CD4-positive, alpha-beta T cell treated with Interleukin-1 beta for 1 hour (primary cell): ENCODE measurements at places on chromosomes 3 and 15.

- no peak for DNase-seq
Measured at GRCh38 chr15:36079021-36079420, 500.4 kb upstream of the CDIN1 start.

DNA sequence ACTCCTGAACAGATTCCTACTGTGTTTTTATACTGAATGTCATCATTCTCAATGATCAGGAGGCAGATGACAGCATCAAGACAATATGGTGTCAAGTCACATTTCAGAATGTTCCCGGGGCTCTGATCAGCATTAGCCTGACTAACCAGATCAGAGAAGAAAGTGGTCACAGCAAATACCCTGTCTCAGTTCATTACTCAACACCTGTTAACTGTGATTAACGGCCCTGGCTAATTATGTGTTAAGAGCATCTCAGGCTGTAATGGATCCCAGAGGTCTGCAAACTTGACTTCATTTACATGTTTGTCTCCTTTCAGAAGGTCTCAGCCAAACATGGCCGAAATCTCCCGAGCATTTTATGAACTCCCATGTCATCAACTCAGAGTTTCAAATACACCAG lies 833.7 kb downstream of the FHIT start:
- no peak for DNase-seq

DNA sequence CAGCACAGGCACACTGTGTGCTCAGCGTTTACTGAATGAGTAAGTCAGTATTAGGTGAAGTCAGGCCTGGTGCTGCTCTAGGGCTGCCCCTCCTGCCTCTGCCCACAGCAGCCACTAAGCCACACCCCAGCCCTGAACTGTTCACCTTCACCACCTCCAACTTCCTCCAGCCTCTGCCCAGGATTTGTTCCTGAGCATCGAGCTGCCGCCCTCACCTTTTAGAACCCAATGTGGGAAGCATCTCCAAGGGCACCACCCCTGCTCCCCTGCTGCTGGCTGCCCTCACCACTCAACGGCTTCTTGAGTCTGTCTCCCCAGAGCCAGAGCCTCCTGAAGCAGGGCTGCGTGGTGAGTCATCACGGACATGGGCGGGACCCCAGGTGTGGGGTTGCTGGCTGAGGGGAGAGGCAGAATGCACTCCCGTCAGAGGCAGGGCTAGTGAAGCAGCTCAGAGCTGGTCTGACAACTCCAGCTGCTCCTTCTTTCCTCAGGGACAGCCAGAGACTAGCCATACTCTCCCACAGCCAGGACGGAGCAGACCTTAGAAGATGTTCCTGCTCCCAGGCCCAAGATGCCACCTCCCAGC lies 5.8 kb downstream of the HYAL2 start:
- peak; percentile 60 for DNase-seq

DNA sequence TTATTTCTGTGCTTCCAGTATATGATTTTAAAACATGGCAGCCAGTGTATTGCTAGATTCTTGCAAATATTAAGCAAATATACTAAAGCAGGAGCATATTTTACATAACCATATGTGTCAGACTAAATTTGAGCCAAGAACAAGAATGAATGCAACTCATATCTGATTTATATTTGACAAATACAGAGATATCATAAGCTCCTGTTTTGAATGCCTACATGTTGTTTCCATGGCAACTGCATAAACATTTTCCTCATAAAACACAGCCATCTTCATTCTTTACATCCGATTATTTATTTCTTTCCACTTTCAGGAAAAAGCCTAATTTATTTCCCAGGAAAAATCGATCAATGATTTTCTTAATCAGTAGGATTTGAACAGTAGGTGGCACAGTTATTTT lies 172.2 kb upstream of the TSPAN3 start:
- no peak for DNase-seq

- DNase-seq = no peak
Measured at GRCh38 chr3:52126036-52126435, 28.2 kb downstream of the POC1A start.

GRCh38 chr3:175598740-175599139 lies 739.6 kb downstream of the NAALADL2 start:
- DNase-seq = no peak

DNA sequence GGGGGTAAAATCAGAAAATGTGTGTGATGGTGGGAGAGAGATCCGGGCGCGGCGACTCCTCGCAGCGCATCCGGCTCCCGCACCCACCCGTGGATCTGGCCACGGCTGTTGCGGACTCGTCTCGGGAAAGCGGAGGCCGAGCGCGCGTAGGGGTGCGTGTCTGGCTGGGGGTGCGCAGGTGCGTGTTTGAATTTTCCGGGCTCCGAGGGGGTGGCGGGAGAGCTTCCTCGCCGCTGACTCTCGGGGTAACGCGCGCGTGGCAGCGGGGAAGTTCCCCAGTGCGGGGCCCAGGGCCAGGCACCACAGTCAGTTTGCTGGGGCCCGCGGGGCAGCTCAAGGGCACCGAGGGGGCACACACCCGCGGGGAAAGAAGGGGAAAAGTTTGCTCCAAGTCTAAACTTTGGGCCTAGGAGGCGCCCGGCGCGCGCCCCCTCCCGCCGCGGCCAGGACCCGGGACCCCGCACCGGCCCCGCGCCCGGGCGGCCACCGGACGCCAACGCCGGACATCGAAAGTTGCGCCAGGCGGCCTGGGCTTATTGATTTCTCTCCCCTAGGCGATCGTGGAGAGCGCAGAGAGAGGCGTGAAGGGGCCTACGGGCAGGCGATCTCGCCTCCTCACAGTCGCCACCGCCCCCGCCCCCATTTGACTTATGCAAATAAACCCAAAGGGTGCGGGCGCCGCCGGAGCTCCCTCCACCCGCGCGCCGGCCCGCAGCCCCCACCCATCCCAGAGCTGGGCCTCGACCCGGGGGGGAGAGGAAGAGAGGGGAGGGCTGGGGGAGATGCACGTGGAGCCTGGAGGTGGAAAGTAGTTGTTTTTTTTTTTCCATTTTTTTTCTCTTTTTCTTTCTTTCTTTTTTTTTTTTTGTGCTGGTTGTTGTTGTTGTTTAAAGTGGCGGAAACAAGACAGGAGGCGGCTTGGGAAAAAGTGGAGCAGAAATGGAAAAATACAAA lies 639 bp downstream of the FOXP1 start:
- peak; percentile 52 for DNase-seq

GRCh38 chr3:100169201-100169920 lies 55.1 kb upstream of the FILIP1L start:
- no peak for DNase-seq

DNA sequence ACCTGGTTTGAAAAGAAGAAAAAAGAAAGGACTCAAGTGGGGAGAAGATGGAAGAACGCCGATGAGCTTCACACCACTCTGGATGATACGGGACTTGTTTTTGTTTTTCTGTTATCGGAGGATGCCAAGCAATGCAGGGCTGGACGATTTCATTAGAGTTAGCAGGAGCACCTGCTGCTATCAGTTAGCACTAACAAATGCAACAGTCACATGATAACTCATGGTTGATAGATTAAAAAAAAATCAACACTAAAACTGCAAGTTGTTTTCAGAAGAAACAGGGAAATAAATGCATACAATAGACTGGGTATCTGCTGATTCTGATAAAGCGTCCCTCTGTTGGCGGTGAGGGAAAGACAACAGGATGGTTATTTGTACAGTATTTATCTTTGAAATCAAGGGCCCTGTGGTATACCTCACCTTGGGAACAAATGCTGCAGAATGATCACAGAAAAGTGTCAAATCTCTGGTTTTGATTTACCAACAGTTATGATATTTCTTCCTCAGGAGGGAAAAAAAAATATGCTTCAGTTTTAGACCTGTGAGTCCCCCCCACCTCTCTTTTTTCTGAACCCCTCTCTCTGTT lies 575.1 kb downstream of the FOXP1 start:
- DNase-seq = peak; percentile 25

DNA sequence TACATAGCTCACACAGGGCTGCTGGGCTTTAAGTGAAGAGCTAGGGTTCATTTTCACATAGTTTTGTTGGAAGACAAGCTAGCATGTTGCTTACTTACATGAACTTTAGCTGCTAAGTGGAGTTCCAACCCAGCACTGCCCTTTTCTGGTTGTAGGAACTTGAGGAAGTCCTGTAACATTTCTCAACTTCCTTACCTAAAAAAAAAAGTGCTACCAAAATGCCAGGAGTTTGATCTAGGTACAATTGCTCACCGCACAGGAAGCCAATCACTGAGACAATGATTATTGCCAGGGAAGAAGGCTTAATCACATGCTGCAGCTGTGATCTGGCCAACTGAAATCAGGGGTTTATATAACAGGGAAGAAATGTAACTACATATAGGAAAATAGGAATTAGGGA lies 52.8 kb downstream of the IL12A start:
- DNase-seq = no peak

GRCh38 chr3:170471149-170471548 lies 52.5 kb downstream of the CLDN11 start:
- no peak for DNase-seq

GRCh38 chr3:196431181-196432136 lies 768 bp downstream of the UBXN7 start:
- DNase-seq = peak; percentile 11

DNA sequence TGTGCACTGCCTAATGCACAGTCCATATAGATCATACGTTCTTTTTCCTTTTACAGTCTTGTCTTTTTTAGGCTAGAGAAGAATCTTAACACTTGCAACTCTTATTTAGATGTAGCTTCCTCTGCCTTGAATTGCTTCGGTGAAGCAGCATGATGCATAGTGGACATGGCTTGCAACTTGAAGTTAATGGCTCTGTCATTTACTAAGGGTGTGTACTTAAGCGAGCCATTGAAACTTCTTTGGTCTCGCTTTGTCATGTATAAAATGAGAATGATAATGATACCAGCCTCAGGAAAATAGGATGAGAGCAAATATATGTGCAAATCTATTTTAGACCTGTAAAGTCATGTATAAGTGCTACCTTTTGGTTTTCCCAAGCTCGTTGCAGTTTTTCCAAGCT lies 147.4 kb downstream of the GHSR start:
- DNase-seq = no peak

- no peak for DNase-seq
Measured at GRCh38 chr3:53555068-53555588, 60.7 kb downstream of the CACNA1D start.

DNA sequence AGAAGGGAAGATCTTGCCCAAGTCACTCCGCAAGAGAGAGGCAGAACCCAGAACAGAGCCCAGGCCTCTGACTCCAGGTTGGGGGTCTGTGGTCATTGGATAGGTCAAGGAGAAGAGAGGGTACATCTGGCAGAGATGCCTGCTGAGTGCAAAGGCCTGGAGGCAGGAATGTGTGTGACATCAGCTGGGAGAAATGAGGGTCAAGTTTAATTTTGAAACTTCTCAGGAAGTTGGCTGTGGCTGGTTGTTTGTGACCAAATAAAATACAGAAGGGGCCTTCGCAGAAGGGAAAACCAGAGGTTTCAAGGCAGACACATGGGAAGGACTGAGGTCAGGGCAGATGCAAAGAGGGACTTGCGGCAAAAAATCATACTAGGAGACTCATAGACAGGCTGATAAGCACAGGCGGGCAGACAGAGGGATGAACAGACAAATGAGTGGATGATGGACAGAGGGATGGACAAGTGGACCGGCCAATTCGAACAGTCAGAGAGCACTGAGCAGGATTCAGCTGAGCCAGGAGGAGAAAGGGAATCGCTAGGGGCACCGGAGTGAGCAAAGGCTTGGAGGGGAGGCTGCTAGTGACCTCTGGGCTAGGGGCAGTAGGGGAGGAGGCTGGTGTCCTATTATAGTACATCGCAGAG lies 28.8 kb upstream of the CACNA2D2 start:
- no peak for DNase-seq

DNA sequence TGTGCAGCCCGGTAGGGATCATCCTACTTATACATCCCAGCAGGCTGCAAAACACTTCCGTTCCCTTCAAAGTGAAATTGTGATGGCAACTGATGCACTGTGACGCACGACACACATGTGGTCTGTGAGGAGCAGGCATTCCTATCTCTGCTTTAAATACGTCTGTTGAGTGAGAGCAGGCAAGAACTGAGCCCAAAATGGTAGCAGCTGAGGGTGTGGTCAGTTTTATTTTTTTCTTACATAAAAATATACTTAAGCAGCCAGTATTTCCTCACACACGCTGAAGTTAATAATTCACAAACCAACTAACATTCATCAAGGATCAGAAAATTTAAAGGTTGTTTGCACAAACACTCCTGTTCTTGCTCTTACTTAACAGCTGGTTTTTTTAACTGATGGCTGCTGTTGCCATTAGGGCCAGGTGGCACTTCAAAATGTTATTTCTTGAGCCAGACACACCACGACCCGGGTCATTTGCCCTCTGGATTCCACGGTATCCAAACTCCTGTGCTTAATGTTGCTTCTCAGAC lies 23.9 kb downstream of the LRIG1 start:
- DNase-seq = no peak

GRCh38 chr3:67290438-67290837 lies 292.3 kb downstream of the KBTBD8 start:
- no peak for DNase-seq

GRCh38 chr15:62706317-62706716 lies 336.2 kb upstream of the TPM1 start:
- DNase-seq = no peak

- no peak for DNase-seq
Measured at GRCh38 chr15:43067717-43068461, 37.9 kb downstream of the UBR1 start.

DNA sequence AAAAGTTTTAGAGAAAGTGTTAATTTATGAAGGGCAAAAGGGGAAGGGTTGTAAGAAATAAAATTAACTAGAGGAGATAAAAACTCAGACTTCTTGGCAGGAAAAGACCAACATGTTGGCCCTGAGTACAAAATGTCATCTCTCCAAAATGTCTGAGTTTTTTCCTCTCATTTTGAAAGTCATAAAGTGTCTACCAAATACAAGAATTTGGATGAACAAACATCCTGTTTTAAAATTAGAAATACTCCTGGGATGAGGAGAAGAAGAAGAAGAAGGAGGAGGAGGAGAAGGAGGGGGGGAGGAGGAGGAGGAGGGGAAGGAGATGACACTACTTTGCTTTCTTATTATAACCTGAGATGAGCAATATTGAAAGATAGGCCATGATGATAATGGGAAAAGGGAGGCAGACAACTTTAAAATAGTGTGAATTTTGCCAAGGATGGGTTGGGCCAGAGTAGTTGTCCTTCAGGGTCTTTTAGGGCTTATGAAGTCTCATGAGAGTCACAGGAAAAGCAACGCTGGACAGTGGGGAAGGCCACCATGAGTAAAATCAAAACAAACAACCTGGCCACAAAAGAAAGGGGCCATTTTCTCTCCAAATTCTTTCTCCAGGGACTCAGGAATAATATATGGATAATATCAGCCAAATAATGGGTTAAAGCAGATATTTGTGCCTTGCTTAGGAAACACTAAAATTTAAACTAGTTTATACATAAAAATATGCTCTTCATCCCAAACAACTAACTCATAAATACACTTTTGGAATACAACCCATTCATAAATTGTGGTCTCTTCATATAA lies 632.9 kb downstream of the EPHA3 start:
- DNase-seq = no peak

GRCh38 chr3:174488527-174488926 lies 370.6 kb upstream of the NAALADL2 start:
- DNase-seq = no peak
